ENCODE measurements at places on chromosomes 2 and 18. TPM values are rescaled to one million over a fixed set of nuclear protein-coding genes. Genes with fewer than 3 reads are reported as not detected.

PAX8 gene
- total RNA-seq = 0.18 TPM

TRABD2A gene
- total RNA-seq = 0.59 TPM

IL37 gene
- not detected for total RNA-seq

GNAL gene
- total RNA-seq = 0.46 TPM

CCDC74B gene
- 1.2 TPM for total RNA-seq

TNFAIP6 gene
- not detected for total RNA-seq

SSB gene
- total RNA-seq = 115 TPM

MSTN gene
- not detected for total RNA-seq

ANKRD29 gene
- total RNA-seq = 0.46 TPM
